ENCODE measurements at places on chromosomes 16 and 17.

DNA sequence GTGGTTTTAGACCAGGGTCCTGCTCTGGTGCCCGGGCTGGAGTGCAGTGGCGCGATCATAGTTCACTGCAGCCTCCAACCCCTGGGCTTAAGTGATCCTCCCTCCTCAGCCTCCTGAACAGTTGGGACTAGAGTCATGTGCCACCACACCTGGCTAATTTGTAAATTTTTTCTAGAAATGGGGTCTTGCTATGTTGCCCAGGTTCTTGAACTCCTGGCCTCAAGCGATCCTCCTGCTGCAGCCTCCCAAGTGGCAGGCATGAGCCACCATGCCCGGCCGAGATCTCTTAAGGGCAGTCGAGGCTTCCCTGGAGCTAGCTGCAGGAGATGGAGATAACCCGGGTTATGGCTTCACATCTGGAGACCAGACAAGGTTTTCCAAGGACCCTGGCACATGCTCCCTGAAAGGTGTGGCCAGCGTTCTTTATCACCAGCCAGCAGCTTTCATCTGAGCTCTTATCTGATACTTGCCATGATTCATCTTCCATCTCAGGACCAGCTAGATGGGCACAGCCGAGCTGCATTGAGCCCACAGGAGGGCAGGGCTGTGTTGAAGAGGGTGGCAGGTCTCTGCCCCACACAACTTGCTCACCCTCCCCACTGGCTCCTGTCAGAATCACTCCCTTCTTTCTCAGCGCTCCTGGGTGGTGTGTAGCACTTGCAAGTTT lies 28.6 kb downstream of the SCNN1B start:
- H3K36me3 ChIP-seq, result no peaks in the 10 kb centered on the region
- no peak overlapping the region for H3K4me3 ChIP-seq
- DNase-seq, result no peak
- H3K27ac ChIP-seq, result no peak overlapping the region
- H3K27me3 ChIP-seq, result no peaks in the 10 kb centered on the region

DNA sequence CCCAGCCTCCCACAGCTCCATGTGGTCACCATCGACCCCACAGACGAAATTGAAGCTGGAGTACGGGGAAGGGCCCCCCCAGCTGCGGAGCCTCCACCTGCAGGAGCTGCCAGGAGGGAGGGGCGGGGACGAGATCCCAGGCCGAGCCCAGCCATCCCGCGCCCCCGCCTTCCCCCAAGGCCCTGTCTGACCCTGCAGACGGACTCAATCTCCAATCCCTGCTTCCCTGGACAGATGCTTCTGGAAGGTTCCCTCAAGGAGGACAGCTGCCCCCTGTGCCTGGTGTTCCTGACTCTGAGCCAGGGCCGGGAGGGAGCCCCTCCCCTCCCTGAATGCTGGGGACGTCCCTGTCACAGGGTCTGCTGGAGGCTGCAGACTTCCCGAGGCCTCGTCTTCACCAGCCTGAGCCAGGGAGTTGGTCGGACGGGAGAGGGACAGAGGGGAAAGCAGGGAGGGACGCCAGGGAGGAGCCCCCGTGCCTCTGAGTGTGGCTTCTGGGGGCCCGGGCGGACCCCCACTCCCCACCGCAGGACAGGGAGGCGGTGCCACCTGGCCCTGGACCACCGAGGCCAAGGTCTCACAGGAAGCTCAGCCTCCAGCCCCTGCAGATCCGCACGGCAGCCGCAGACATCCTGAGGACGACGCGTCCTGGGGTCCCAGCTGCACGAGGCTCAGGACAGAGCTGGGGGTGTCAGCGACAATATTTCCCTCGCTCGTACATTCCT lies 21.3 kb upstream of the C1QTNF8 start:
- no peak overlapping the region for H3K4me3 ChIP-seq
- DNase-seq, result no peak
- H3K36me3 ChIP-seq, result no peaks in the 10 kb centered on the region

DNA sequence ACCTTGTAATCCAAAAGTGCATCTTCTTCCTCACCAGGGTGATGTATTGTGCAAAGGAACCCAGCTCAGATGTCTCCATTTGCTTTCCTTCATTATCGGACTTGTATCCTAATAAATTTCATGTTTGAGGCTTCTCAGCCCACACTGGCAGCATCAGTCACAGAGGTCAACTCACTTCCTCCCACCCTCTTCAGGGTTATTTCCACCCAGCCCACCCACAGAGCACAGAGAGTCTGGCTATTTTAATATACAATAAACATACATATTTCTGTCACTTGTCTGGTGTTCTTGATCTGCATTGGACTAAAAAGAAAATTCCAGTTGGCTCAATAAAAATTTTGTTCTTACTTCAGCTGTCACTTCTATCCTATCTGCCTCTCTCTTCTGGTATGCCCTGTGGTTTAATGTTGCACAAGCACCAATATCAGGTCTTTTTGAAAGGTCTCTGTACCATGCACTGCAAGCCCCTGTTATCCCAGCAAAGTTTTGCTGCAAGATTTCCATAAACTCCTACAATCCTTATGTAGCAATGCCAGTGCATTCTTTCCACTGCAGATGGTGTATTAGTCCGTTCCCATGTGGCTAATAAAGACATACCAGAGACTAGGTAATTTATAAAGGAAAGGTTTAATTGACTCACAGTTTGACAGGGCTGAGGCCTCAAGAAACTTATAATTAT lies 201.8 kb downstream of the CDH11 start:
- H3K27me3 ChIP-seq, result no peaks in the 10 kb centered on the region
- H3K36me3 ChIP-seq, result no peaks in the 10 kb centered on the region
- no peak for DNase-seq
- no peak overlapping the region for H3K4me3 ChIP-seq
- no peak overlapping the region for H3K27ac ChIP-seq
- no peaks in the 10 kb centered on the region for H3K4me1 ChIP-seq

DNA sequence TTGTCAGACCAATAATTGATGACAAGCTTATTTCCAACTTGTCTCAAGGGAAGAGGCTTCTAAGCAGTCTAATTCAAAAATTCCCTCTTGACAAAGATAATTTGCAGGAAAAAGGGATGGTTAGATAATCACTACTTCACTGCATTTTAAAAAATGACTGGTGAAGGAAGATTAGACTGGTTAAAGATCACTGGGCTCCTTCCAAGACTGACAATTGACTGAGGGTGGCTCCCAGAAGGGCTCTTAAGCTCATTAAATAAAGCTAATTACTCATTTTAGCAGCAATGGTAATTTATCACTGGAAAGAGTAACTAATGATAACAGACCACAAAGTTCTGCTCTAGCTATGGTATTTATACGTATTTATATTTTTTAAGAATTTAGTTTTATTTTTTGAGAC lies 4.4 kb upstream of the HEATR3 start:
- no peaks in the 10 kb centered on the region for H3K27me3 ChIP-seq
- H3K4me1 ChIP-seq, result no peaks in the 10 kb centered on the region
- H3K27ac ChIP-seq, result no peak overlapping the region
- H3K36me3 ChIP-seq, result no peaks in the 10 kb centered on the region

DNA sequence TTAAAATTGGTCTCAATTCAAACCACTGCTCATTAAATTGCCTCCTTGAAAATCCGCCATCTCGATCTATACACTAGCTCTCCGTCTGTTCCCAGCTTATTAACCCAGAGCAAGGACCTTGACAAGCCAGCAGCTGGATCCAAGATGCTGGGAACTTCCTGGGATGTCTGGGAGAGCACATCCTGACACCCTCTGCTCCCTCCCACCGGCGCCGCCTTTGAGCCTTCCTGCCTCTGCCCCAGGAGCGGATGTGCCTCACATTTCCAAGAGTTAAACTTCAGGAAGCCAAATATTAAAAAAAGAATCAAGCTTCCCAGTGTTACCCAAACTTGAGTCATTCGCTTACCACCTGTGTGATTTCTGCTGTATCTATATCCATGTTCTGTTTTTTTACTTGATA lies 107.9 kb downstream of the HAPSTR1 start:
- no peaks in the 10 kb centered on the region for H3K4me1 ChIP-seq
- H3K36me3 ChIP-seq, result no peaks in the 10 kb centered on the region
- DNase-seq, result no peak
- no peaks in the 10 kb centered on the region for H3K27me3 ChIP-seq
- H3K27ac ChIP-seq, result no peak overlapping the region

- no peak overlapping the region for H3K4me3 ChIP-seq
- H3K27ac ChIP-seq, result no peak overlapping the region
- no peaks in the 10 kb centered on the region for H3K27me3 ChIP-seq
- H3K36me3 ChIP-seq, result no peaks in the 10 kb centered on the region
Measured at GRCh38 chr17:69961501-69962145, 113.4 kb upstream of the KCNJ16 start.

DNA sequence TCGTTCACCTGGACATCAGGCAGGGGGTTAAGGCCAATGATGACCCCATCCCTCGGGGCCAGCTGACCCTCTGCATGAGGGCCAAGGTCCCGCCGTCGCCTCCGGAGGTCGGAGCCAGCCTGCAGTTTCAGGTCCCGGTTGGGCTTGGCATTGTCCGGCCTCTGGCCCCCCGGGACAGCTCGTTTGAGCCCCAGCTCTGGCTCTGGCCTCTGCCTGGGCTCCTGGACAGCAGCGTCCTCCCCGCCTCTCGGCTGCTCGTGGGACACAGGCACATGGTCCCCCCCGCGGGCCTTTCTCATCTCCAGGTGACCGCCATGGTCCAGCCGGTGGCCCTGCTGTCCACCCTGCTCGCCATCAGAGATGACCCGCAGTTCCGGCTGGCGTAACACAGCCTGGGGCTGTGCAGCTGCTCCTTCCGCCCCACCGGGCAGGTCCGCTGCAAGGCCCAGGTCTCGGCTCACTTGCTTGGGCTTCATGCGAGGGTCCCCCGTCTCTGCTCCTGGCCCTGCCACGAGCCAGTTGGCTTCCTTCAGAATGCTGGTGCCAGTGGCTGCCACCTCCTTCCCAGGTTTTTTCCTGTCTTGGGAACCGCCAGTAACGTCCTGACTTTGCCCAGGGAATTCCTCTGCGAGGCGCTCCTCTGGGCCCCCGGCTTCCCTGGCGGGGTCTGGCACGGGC lies 6.7 kb downstream of the NDUFAF8 start:
- peaks cover 11% of the 10 kb centered on the region for H3K4me1 ChIP-seq
- no peak overlapping the region for H3K4me3 ChIP-seq
- no peaks in the 10 kb centered on the region for H3K36me3 ChIP-seq
- H3K27ac ChIP-seq, result no peak overlapping the region
- no peaks in the 10 kb centered on the region for H3K27me3 ChIP-seq
- DNase-seq, result no peak

DNA sequence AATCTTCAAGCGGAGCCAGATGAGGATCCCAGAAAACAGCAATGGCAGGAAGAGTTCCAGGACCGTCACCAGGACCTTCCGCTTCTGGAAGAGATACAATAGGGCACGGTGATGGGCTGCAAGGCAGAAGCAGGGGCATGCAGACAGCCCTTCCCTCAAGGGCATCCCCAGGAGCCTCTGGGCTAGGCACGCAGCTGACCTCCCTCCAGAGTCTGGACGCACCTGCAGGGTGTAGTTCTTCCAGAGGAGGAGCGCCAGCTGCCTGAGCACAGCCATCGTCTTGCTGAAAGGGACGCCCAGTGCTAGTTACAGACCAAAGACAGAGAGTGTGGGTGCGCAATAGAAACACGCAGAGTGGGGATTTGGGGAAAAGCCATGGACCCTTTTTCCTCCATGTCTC lies 14.3 kb downstream of the ABCA3 start:
- H3K36me3 ChIP-seq, result no peaks in the 10 kb centered on the region
- DNase-seq, result no peak
- H3K4me1 ChIP-seq, result no peaks in the 10 kb centered on the region
- no peak overlapping the region for H3K4me3 ChIP-seq
- no peaks in the 10 kb centered on the region for H3K27me3 ChIP-seq

GRCh38 chr16:82091241-82091640 lies 56.2 kb downstream of the HSD17B2 start:
- DNase-seq, result no peak
- no peaks in the 10 kb centered on the region for H3K27me3 ChIP-seq
- H3K4me3 ChIP-seq, result no peak overlapping the region
- H3K36me3 ChIP-seq, result no peaks in the 10 kb centered on the region
- no peak overlapping the region for H3K27ac ChIP-seq

DNA sequence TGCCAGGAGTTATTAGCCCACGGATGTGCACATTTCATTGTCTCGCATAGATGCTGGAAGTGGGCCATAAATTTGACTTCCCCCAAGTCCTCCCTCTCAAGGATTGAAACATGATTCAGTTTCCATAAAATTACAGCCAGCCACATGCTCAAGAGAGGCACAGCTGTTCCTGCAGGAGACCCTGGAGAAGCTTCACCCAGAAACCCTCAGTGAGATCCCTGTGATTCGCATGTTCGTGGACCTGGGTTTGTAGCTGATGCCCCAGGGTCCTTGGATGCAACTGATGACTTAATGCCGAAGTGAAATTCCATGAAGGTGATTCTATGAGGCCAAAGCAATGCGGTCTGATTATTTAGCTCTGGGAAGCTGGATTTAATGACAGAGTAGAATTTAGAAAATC lies 24.7 kb upstream of the AQP8 start:
- no peaks in the 10 kb centered on the region for H3K27me3 ChIP-seq
- H3K4me1 ChIP-seq, result no peaks in the 10 kb centered on the region
- DNase-seq, result no peak
- H3K4me3 ChIP-seq, result no peak overlapping the region

DNA sequence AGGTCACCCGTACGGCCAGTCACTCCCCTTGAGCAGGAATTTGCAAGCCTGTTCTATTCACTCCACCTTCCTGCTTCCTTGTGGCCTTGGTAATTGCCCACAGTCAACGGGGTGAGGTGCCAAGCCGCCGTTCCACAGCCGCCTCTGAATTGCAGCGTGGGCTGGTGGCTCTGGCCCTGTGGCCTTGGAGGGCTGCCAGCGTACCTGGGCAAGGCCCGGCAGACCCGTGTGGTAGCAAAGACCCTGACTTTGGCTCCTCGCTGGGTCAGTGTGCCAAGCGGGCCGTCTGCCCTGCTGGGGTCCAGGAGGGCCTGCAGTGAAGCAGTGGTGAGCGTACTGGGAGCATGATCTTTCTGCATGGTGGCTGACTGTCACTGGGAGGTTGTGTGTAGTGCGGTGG lies 3.6 kb downstream of the BANP start:
- no peak for DNase-seq
- no peak overlapping the region for H3K4me3 ChIP-seq
- H3K27ac ChIP-seq, result no peak overlapping the region
- no peaks in the 10 kb centered on the region for H3K27me3 ChIP-seq
- H3K4me1 ChIP-seq, result peaks cover 58% of the 10 kb centered on the region

DNA sequence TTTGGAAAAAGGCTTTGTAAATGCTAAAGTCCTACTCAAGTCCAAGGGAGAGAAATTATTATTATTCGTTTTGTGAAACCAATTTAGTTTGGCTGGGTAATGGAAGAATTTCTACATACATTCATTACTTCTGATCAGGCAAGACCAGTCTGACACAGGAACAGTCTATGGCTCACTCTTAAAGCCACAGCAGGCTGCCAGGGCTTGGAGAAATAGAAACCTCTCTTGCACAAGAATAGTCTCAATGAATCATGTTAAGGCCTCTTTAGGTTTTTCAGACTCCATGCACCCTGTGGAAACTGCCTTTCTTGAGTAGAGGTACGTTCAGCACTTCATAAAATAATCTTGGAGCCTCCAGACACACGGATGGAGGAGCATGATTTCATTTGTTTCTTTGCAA lies 167.7 kb downstream of the IRX3 start:
- H3K27me3 ChIP-seq, result no peaks in the 10 kb centered on the region
- no peak overlapping the region for H3K27ac ChIP-seq
- H3K4me1 ChIP-seq, result no peaks in the 10 kb centered on the region
- peaks cover 7% of the 10 kb centered on the region for H3K36me3 ChIP-seq
- H3K4me3 ChIP-seq, result no peak overlapping the region
